Activated T-helper 9 cell treated with anti-CD3 and anti-CD28 coated beads, Interleukin-2, amount 50 U/mL, for 16 hours (primary cell): ENCODE measurements at places on chromosomes 4 and X.

GRCh38 chr4:71212216-71212615 lies 126.6 kb upstream of the SLC4A4 start:
- DNase-seq = no peak

DNA sequence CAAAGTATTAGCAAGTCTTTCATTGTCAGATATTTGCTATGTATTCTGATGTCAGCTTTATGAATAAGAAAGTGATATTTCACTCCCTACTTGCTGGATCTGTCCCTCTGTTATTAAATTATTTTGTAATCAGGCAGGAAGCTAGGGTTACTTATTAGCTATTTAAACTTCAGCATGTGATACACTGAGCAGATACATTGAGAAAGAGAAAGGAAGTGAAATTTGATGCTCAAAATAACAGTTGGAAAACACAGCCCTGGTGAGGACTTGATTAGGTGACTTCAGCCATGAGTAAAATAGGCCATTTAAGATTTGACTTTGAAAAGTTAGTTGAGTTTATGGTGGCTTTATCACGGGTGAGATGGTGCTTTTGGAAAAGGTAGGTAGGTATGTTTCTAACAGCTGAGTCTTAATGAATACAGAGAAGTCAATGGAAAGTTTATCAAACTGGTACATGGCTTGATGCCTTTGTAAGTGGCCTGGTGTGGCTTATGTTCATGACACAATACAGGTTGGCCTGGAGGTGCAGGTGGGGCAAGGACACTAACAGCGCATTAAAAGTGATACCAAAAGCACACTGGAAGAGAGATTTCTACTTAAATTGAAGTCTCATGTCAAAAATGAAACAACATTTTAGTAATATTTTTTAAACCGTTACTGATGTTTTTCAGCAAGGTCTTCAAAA lies 321.2 kb upstream of the SPOCK3 start:
- DNase-seq = no peak

GRCh38 chr4:82918091-82918490 lies 17.6 kb downstream of the THAP9 start:
- no peak for DNase-seq

DNA sequence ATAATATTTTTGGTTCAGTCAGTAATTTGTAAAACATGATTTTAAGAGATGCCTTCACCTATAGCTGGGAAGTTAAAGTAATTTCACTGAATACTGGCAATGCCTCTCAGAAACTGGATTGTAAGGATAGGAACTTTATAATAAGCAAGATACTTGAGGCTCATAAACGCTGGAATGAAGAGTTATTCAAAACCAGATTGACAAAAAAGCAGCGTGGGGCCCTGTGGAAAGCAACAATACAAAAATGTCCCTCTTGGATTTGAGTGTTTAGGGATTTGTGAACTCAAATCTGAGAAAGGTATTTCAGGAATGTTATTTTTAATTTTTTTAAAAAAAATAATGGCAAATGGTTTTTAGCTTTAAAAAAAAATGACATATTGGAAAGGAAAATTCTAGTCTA lies 94.6 kb downstream of the ANK2 start:
- DNase-seq = no peak

DNA sequence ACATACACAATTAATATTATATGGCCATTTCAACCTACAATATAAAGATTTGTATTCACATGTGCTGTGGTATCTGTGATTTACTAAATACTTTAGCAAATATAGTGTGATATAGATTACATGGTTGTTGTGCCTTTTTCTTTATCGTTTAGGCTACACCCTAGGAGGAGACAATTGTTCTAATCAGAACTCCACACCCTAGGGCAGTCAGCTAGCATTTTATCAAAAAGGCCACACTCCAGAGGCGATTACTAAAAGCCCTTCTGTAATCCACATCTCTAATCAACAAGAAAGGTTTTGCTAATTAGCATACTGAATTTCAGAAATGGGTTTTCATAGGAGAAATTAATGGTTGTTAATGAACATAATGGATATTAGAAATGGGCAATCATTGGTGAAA lies 319.5 kb upstream of the NOCT start:
- no peak for DNase-seq

DNA sequence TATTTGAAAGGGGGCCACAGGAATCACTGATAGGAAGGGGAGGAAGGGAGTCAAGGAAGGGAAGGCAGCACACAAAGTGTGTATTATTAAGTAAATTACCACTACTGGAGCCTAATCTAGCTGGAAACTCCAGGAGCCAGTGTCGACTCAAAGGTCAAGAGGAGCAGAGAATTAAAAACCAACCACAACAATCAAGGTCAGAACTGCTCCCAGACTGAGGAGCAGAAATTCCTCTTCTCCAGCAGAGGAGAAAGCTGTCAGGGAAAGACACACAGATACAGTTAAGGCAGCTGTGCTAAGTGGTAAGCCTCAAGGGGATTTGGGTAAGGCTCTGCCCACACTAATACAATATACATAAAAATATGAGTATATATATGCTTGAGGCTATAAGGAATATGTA lies 87.5 kb upstream of the PTPN13 start:
- DNase-seq = no peak

GRCh38 chr4:153804722-153805121 lies 15.8 kb upstream of the SFRP2 start:
- DNase-seq = no peak

- DNase-seq = no peak
These were observed 1.6 kb upstream of the SUV39H1 start for GRCh38 chrX:48694776-48695533.

DNA sequence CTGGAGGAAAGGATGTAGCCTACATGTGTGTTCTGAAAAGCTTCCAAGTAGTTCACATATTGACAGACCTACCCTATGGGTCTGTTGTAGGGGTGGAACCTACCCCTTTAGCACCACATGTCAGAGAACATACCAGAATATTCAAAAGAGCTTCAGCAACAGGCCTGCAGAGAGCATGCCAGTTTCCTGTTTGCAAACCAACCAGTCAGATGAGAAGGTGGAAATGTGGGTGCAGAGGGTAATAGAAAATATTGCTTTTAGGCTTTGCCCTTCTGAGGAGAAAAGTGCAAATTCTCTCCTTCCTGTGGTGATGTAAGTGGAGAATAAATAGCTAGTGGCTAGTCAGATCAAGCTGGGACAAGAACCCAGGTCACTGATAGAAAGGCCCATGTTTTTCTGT lies 16.4 kb downstream of the INTS6L start:
- DNase-seq = no peak

DNA sequence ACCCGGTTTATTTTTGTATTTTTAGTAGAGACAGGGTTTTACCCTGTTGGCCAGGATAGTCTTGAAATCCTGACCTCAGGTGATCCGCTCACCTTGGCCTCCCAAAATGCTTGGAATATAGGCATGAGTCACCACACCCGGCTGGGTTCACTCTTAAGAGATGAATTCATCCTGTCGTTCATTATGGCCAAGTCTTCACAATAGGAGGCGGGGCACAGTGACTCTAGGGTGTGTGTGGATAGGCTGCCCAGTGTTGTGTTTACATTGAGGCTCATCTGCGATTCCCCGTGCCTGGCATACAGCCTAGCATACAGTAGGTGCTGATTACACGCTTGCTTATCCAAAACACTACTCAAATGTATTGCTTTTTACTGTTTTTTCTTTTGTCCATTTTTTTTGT lies 41.3 kb upstream of the IGFBP7 start:
- DNase-seq = no peak
